Ascending aorta (tissue), 2 donors: ENCODE measurements at places on chromosomes 2 and 18. TPM values are rescaled to one million over a fixed set of nuclear protein-coding genes. Genes with fewer than 3 reads are reported as not detected.

- DNase-seq = no peak
Observed at GRCh38 chr2:174063492-174064092, 98.4 kb upstream of the SP3 start.

DNA sequence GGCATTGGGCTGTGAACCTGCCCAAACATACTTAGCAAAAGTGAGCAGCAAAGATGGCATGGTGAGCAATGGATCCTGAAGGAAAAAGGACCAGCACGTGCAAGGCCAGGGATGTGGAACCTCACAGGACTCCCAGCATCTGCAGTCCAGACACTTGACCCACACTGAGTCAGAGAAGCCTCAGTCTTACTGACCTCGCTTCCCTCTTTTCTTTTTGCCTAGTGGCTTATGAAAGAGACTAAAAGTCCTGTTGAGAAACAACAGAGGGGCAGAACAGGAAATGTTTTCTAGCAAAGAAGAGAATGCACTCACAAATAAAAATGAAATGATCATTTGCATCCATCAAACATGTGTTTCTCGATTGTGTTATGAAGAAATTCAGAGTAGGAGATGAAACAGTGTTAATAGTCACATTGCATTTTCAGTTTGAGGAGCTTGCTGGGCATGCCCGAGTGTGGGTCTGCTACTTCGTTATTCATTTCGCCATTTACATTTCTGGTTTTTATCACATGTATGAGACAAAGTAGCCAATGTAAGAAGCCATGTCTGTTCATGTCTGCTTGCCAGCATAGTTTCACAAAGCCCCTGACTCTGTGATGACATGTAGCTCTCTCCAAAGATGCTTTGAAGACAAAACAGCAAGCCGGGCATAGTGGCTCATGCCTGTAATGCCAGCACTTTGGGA lies 118.4 kb downstream of the INO80D start:
- DNase-seq = no peak

GRCh38 chr2:70702711-70703395 lies 65.1 kb downstream of the ADD2 start:
- DNase-seq = no peak

DNA sequence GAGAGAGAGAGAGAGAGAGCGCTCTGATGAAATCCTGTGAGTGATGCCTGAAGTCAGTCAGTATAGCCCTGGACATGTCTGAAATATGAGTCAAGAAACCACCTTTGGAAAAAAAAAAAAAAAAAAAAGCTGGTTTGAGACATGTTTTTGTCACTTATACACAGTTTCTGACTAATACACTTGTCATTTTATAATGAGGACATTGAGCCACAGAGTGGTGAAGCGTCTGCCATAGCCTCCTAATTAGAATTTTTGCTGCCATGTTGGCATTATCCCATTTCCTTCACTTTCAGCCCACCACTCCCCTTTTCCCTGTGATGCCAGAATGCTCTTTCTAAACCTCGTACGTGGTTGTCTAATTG lies 15.7 kb upstream of the MYO3B start:
- DNase-seq = no peak

- no peak for DNase-seq
Observed at GRCh38 chr18:57909620-57910019, 106.5 kb upstream of the ATP8B1 start.

GRCh38 chr2:54606393-54606958 lies 117.0 kb upstream of the EML6 start:
- no peak for DNase-seq

DNA sequence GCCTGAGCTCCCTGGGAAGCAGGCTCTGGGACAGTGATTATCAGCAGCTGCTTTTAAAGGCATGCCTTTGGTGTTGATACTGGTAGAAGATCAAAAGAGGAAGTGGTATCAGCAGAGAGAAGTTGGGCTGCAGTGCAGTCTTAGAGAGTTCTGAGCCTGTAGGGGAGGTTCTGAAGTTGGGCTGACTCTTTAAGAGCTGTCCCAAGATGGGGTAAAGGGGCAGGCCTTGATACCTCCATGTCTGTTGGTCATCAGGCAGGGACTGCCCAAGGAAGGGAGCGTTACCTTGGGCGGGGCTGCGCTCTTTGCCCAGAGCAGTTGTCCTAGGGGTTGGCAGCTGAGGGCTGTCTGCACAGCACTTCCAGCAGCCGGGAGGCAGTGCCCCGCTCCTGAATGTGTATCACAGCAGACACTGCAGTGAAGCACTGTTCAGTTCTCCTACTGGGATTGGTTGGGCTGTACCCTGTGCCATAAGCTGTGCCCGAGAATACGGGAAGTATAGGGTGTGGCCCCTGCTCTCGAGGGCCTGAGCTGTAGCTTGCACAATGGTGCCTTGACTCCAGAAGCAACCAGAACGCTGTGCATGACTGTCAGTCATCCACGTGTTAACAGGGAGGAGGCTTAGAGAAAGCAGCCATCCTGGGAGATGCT lies 177.0 kb downstream of the CTIF start:
- peak; percentile 29 for DNase-seq

DNA sequence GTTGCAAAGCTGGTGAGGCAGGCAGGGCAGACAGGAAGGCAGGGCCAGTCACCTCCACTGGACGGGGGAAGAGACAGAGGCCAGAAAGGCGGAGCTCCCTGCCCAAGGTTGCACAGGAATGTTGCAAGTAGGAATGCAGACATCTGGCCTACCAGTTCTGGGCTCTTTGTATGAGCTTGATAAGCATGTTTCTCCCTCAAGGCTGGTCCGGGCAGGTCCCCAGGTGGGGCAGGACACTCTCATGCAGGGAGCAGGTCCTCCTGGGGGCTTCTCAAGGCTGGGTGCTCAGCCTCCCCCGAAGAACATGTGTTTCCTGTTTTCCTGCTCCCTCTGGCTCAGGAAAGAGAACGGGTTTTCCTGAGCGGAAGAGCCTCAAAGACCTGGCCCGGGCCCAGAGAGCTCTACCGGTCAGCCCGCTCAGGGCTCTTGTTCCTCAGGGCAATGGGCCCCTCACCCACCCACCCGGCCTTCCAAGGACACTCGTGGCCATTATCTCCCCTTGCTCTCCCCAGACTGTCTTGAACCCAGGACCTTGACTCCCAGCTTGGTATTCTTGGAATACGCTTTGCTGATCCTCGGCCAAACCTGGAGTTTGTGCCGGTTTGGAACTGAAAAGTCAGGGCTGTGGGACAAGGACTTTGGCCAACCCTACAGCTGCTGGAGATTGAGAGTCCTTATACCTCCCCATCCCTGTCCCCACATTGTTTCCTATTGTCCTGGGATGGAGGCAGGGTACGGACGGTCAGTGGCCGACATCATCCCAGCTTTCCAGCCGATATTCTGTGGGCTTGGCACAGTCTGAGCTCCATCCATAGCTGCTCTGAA lies 87.7 kb upstream of the HAAO start:
- DNase-seq = no peak

- no peak for DNase-seq
Observed at GRCh38 chr2:97743913-97744312, 30.5 kb downstream of the ZAP70 start.

DNA sequence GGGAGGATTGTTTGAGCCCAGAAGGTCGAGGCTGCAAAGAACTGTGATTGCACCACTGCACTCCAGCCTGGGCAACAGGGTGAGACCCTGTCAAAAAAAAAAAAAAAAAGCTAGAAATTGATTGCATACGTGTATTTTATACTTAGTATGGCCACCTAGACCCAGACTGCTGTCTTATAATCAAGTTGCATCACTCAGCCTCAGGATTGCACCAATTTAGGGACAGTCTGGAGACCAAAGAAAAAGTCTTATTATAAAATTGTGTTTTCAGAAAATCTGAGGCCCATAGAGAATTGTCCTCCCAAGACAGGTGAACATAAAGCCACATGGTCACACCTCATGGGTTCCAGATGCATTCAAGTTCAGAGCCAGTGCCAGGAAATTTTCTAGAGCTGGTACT lies 17.1 kb upstream of the PLEKHM3 start:
- no peak for DNase-seq

- DNase-seq = no peak
Observed at GRCh38 chr2:190718652-190719526, 70.0 kb downstream of the NAB1 start.

GRCh38 chr18:68740966-68741365 lies 26.1 kb upstream of the TMX3 start:
- DNase-seq = no peak

DNA sequence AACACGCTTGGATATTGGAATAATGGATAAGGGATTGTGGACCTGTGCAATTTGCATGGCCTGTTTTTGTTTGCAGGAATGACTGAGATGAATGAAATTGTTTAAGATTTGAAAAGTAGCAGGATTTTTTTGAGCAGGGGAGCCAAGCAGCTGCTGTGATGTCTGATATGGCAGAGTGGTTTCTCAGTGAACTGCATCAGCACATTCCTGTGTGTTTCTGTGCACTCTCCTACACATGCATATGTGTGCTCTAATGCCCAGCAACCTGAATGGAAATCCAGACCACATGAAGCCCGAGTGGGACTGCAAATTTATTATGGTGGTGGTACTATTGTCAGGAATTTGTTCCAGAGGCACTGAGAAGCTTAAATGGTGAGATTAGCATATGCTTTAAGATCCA lies 161.7 kb downstream of the PARD3B start:
- no peak for DNase-seq

DNA sequence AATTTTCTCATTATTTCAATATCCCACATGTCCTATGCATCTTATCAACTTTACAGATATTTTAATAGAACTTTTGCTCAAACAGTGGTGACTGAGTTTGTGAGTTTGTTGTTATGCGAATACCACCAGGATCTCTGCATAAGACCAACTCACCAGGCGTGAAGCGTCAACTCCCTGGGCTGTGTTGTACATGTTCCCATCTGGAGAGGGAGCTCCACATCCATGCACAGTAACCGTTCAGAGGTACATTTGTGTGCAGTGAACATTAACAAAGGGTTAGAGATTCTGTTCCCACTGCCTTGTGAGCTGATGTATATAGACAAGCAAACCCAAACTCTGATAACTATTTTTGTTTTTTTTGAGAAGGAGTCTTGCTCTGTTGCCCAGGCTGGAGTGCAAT lies 188.7 kb downstream of the MYT1L start:
- no peak for DNase-seq

DNA sequence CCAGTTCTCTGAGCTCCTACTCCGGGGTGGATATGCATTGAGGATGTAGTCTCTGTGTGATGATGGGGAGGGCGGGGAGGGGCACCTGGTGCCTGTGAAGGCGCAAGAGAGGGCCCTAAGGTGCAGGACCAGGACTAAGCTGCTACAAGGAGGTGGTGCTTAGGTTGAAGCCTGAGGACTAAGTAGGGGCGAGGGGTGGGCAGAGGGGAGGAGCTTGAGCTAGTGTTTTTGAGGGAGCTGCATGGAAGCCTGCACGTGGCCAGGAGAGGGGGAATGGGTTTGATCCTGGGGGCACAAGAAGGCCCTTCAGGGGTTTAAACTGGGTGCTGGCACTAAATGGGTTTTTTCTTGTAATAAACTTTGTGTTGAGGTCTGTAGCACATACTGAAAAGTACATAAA lies 105.0 kb downstream of the UGGT1 start:
- DNase-seq = no peak

The COL4A4 gene
- total RNA-seq = 20.5 TPM

The PROM2 gene
- not detected for total RNA-seq

The USP37 gene
- 11.8 TPM for total RNA-seq
